GM13977 (cell line): ENCODE measurements at places on chromosomes 7 and 10.

GRCh38 chr7:49840751-49841405 is 67.4 kb downstream of the VWC2 start:
- DNase-seq: no peak

- DNase-seq: no peak
Measured at GRCh38 chr10:61975391-61975932, 74.0 kb downstream of the ARID5B start.

GRCh38 chr10:6607182-6607581 is 27.1 kb upstream of the PRKCQ start:
- no peak for DNase-seq

DNA sequence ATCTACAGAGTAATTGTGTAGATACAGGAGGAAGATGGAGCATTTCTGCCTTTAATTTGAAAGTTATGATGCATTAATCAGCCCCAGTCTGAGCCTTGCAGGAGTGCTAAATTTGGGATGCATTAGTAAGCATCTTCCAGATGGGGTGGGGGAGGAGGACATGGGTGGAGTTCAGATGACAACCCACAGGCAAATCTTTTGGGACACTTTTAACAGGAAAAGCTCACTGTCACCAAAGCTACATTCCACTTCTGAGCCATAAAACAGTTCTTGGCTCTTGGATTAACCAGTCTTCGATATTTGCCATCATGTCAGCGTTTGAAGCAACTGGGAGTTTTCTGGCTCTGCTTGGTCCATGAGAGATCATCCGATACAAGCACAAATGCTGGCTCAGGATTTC is 121.1 kb downstream of the CXCL12 start:
- DNase-seq: no peak

GRCh38 chr7:108441392-108441955 is 14.8 kb downstream of the NRCAM start:
- DNase-seq: no peak

DNA sequence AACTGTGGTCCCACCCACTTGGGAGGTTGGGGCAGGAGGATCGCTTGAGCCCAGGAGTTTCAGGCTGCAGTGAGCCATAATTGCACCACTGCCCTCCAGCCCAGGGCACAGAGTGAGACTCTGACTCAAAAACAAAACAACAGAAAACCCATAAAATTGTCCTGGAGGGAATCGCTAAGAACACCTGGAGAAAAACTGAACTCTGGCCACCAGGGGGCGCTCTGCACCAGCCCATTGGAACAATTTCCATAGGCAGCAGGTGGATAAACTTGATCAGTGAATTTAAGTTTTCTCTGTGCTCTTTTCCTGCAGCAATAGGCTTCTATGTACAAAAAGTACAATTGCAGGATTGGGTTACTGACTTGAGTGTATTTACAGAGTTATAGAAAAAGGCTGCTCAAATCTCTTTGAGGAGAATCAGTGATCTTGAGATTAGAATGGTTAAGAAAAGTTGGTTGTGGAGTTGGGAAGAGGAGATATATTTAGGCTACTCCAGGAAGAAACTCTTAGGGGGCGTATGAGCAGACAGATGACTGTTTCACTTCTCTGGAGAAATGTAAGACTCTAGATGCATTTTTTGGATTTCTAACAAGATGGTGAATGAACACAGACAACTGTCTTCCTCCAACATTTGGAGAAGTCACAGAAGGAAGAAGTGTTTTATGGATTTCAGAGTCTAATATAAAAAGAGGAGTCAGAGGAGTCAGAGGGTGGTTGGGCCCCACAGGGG is 274.9 kb upstream of the GALNT17 start:
- peak; percentile 56 for DNase-seq

GRCh38 chr10:113151190-113151666 is 201.2 kb downstream of the TCF7L2 start:
- DNase-seq: no peak

GRCh38 chr10:21637795-21638194 is 103.8 kb downstream of the MLLT10 start:
- DNase-seq: no peak

DNA sequence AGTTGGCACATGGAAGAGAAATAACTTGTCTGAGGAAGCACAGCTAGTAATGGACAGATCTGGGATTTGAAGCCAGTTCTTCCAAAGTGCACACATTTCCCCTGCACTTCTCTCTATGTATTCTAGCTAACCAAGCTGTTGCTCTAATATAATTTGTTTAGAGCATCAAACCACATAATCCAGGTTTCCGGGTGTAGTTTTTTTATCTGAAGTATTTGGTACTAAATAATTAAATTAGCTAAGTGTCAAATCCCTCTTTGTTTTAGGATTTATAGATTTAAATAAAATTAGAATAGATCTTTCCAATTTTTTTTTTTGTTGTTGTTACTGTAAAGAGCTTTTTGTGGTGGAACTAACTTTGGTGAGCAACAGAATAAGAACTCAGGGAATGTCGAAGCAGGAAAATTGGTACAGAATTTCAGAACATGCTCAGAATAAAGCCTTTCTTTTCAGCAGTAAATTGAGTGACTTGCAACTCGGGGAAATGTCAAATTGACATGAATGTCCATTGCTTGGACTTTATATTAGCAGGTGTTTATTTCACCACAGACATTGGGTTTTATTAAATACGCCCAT is 33.7 kb downstream of the CAMK1D start:
- DNase-seq: no peak

DNA sequence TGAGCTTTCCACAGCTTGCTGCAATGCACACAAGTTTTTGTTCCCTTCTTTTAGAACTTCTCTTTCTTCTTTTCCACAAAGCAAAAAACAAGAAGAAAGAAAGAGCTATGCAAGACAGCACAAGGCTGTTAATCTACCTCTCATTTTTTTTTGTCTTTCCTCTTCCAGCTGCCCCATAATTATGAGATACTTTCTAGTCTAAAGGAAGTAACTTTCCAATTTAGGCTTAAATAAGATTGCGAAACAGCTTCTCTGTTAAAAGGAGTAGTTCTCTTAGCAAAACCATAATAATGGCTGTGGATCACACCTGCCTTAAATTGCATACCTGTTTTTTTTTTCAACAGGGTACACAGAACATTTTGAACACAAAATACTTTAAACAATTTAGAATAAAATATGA is 56.0 kb downstream of the NDUFB2 start:
- no peak for DNase-seq

- DNase-seq: no peak
Measured at GRCh38 chr10:23386052-23386451, 41.5 kb upstream of the C10orf67 start.

DNA sequence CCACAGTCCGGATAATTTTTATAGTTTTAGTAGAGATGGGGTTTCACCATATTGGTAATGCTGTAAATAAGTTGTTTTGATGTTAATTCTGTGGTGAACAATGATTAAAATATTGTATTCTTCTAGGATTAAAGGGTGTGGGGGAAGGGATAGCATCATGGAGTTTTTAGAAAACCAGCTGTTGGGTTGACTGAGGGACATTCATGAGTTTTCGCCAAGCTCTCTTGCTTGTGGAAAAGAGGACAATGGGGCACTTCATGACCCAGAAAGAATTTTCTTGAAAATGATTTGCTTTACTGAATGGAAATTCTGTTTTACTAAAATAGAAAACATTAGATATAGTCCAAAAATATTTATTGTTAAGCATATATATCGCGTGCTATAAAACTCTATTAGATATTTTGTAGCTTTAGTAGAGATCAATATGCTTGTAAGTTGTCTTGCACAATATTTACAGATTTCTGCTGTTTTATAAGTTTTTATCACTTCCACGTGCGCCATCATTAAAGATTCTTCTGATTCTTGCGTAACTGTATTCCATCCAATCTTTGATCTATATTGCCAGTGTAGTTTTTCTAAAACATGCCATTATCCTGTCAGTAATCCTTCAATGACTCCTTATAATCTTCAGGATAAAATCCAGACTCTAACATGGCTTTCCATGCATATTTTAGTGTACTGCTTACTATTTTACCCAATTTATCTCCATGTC is 41.8 kb downstream of the LCOR start:
- DNase-seq: no peak

- DNase-seq: no peak
Measured at GRCh38 chr7:81094952-81095351, 176.1 kb upstream of the SEMA3C start.

DNA sequence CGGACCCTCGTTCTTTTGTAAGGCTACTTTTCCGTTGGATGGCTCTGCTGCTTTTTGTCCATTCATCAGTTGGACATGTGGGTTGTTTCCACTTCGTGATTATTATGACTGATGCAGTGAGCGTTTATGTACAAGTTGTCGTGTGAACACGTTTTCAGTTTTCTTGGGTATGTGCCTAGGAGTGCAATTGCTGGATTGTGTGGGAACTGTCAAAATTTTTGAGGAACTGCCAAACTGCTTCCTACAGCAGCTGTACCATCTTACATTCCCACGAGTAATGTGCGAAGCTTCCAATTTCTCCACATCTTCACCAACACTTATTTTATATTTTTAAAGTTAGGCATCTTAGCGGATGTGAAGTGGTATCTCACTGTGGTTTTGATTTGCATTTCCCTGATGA is 10.4 kb downstream of the FKBP6 start:
- DNase-seq: no peak

DNA sequence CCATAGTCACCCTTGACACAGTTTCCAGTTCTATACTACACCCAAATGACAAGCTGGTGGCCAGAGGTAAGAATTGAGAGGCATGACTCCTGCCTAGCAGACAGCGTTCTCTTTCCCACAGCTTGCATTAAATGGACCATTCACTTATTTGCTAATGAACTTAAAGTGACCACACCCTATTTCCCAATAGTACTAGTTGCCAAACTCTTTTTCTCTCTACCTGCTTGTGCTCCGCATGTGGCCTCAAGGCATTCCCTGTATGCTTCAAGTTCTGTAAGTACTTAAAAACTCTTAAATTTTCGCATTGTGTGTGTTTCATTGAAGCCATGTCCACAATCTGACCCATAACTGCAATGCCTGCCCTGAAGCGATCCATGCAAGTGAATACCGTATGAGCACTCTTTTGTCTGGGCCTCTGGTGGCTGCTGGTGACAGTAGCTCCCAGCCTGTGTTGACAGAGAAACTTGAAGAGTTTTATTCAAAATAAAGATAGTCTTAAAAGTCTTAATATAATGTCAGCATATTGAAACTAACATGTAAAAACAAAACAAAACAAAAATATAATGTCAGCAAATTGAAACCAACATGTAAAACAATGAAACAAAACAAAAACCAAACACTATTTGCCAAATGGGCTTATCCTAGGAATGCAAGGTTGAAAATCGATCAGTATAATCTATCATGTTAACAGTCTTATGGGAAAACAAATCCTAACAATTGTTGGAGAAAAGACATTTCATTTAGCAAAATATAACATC is 73.6 kb downstream of the CCSER2 start:
- DNase-seq: no peak

DNA sequence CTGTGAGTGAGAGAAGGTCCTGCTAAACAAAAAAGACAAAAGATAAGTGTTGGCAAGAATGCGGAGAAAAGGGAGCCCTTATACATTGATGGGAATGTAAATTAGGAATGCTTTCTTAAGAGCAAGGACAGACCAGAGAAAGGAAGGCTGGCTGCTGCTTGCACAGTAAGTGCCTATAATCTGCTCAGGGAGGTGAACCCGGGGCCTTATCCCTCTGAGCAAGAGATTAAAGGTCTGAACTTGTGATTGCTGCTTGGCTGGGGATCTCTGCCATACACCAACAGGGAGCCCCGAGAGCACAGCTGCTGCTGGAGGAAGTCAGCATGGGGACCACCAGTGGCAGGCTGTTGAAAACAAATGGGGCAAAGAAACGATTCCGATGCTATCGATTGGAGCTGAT is 32.0 kb upstream of the CRTAC1 start:
- no peak for DNase-seq

- DNase-seq: peak; percentile 65
Measured at GRCh38 chr7:1758028-1758858, 88.2 kb downstream of the ELFN1 start.

- DNase-seq: no peak
Measured at GRCh38 chr7:112306903-112307302, 100.4 kb downstream of the ZNF277 start.

GRCh38 chr7:101537205-101537604 is 91.9 kb downstream of the MYL10 start:
- no peak for DNase-seq

GRCh38 chr10:43230909-43231522 is 35.8 kb downstream of the RASGEF1A start:
- DNase-seq: no peak
